ENCODE measurements at places on chromosomes 7 and 10.

- no peak for DNase-seq
Measured at GRCh38 chr7:135708041-135708440, 19.9 kb downstream of the SLC13A4 start.

GRCh38 chr10:96507044-96507443 is 6.7 kb downstream of the TLL2 start:
- no peak for DNase-seq

DNA sequence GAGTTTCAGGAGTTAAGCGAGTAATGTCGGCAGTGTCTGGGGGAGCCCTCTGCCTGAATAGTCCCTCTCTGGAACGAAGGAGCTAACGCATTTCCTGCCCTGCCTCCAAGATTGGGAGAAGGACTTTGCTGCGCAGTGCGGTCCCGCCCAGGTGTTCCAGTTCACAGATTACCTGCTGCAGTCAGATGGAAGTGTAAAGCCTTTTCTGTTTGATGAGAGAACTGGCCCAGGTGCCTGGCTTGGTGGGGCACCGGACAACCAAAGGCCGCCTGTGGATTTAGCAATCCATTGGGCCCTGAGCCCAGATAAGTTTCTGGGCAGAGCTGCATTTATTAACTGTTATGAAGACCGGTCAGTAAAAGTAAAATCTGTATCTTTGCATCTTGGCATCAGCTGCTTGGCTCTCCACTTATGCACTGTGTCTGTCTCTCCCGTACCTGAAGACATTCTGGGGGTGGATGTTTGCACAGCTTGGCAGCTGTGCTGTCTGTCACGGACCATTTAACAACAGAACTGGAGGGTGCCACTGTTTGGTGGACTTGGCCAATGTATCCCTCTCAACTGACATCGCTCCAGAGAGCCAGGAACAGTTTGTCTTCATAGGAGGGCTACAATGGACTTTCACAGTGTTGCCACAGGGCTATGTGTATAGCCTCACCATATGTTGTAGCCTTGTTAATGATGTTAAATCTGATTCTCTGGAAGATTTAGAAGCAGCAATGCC is 654.7 kb upstream of the ZWINT start:
- DNase-seq, result no peak

GRCh38 chr7:146713934-146714333 is 597.3 kb downstream of the CNTNAP2 start:
- no peak for DNase-seq

- no peak for DNase-seq
Measured at GRCh38 chr7:5088906-5089305, 43.2 kb downstream of the RBAK start.

- DNase-seq, result no peak
Measured at GRCh38 chr7:10085231-10085630, 888.4 kb upstream of the PHF14 start.

- DNase-seq, result peak; percentile 23
Measured at GRCh38 chr10:92074126-92074887, 150.7 kb downstream of the BTAF1 start.

All from kidney tubule cell (primary cell).